ENCODE measurements at places on chromosomes 7 and 10.
A peak's percentile ranks its signal among the peaks of the same experiment; 100 is the strongest.

DNA sequence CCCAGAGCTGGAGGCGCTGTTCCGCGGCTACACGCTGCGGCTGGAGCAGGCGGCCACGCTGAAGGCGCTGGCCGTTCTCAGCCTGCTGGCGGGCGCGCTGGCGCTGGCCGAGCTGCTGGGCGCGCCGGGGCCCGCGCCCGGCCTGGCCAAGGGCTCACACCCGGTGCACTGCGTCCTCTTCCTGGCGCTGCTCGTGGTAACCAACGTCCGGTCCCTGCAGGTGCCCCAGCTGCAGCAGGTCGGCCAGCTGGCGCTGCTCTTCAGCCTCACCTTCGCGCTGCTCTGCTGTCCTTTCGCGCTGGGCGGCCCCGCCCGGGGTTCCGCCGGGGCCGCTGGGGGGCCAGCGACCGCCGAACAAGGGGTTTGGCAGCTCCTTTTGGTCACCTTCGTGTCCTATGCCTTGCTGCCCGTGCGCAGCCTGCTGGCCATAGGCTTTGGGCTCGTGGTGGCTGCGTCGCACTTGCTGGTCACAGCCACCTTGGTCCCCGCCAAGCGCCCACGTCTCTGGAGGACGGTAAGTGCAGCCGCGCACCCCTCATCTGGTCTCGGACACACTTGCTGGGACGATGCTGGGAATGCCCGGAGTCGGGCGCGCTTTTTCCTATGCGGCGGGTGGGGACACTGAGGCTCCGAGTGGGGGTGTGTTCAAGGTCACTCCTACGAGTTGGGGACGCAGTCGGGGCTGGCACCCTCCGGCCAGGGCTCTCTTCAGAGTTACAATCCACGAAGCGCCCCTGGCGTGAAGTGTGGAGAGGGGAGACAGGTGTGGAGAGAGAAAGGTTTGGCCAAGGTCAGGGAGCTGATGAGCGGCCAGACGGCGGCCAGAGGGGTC, 717 bp downstream of the ADCY1 start:
- DNase-seq: peak; percentile 79

DNA sequence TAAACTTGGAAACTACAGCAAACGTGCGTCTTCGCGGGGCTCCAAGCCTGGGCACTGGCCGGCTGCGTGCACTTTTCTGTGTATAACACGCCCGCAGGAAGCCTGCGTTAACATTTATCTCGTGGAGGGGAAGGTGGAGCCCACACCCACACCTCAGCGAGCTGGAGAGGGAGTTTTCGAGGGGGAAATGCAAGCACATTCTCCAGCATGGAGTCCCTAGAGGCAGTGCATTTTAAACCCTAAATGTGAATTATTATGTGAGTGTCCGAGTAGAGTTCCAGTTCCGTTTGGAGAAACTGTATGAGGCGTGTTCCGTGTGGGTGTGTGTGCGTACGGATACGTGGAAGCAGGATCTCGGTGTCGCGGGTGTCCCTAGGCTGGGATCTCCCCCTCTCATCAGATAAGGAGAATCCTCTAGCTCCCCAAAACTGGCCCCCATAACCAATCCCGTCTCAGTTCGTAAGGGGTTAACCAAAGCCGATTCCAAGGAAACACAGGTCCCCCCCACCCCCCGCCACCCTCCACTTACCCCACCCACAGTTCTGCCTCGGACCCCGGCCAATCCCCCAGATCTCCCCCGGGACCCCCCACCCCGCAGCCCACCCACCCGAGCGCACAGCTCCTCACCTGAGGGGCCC, 403 bp downstream of the CDK6 start:
- DNase-seq: no peak

- DNase-seq: no peak
These were observed 43.9 kb downstream of the MRPS24 start for GRCh38 chr7:43825391-43825808.

- peak; percentile 54 for DNase-seq
These were observed 1.8 kb downstream of the RP9 start for GRCh38 chr7:33107136-33108066.

- DNase-seq: no peak
These were observed 80.8 kb downstream of the CYP26A1 start for GRCh38 chr10:93154531-93154930.

DNA sequence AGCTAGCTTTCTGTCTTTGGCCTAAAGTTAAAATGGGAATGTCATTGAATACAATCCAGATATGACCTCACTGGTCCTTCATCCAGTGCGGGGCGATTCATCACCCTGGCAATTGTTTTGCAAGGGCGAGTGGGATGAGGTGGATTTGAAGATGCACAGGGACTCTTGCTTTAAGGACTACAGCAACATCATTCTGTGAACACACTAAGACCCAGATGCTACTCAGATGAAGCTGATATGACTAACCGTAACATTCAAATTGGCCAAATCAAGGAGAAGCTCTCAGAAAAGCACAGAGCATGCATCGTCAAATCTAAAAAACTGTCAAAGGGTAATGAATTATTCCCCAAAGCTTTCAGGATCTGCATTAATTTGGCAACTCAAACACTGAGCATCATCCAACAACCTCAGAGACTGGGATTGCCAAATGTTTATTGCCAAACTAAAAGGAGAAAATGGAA, 12.8 kb downstream of the CPA1 start:
- DNase-seq: no peak

GRCh38 chr7:148588168-148588567, 2.4 kb upstream of the C7orf33 start:
- no peak for DNase-seq

DNA sequence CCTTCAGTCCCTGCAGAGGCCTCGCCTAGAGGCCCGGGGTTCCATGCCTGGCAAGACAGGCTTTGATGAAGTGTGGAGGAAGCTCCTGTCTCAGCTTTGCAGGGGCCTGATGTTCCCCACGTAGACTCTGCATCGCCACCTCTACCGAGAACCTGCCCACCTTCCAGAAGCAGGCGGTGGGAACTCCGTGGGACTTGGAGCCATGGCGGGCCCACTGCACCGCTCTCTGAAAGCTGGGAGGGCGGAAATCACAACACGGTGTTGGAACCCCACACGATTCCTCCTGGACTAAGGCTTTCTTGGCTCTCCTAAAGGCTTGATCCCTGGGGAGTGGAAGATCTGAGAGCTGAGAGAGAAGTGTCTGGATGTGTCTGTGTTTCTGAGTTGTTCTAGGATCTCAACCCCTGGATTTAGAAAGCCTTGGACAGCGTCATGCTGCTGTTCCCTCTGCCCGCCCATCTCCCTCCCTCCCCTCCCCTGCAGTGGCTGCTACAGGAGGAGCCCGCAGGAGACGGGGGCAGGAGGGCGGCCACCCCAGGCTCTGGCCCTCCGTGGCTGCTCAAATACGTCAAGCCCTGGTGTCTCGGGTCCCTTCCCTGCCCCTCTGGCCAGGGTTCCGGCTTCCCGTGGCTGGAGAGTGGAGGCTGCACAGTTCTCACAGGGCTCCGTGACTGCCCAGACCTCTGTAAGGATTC, 79.7 kb downstream of the VIPR2 start:
- DNase-seq: no peak

GRCh38 chr7:95963446-95963990, 191.2 kb downstream of the DYNC1I1 start:
- no peak for DNase-seq

DNA sequence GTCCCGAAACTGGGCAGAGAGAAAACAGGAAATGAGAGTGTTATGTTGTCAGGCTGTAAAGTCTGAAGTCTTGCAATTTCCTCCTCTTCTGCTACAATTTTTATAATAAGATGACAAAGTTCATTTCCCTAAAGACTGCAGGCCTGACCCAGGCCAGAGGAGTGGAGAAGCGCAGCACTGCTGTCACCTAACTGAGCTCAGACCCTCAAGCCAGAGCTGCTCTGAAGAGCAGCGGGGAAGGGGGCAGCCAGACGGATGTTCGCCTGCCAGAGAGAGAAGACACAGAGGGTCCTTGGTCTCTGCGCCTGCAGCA, 12.6 kb upstream of the AOAH start:
- DNase-seq: no peak

- DNase-seq: no peak
These were observed 31.4 kb downstream of the LRMDA start for GRCh38 chr10:75462865-75463264.

DNA sequence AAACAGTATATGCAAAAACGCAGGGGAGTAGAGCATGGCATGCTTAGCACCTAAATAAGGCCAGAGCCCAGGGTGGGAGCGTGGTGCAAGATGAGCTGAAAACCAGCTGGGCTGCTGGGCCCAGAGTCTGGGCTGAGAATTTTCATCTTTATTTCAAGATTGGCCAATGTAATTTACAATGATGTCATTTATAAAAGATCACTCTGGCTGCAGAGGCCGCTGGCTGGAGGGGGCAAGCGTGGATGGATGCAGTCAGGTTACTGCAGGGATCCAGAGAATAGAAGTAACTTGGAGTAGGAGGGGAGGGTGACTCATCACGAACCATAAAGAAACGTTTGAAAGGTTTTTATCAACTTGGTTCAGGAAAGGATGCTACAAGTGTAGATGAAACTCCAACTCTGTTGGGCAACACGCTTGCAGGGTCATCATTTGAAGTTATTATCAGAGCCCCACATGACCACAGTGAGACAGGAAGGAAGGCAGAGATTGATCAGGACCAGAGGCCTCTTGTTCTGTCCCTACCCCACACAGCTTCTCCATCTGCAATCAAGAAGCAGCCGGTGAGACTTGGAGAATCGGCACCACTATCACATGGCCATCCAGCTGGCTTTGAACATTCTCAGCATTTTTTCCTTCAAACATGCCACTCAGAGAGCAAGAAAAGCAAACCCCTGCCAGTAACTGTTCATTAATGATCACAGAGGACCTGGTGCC, 49.2 kb downstream of the ODAD2 start:
- no peak for DNase-seq

- peak; percentile 23 for DNase-seq
These were observed 83.7 kb downstream of the KIF20B start for GRCh38 chr10:89785095-89785494.

DNA sequence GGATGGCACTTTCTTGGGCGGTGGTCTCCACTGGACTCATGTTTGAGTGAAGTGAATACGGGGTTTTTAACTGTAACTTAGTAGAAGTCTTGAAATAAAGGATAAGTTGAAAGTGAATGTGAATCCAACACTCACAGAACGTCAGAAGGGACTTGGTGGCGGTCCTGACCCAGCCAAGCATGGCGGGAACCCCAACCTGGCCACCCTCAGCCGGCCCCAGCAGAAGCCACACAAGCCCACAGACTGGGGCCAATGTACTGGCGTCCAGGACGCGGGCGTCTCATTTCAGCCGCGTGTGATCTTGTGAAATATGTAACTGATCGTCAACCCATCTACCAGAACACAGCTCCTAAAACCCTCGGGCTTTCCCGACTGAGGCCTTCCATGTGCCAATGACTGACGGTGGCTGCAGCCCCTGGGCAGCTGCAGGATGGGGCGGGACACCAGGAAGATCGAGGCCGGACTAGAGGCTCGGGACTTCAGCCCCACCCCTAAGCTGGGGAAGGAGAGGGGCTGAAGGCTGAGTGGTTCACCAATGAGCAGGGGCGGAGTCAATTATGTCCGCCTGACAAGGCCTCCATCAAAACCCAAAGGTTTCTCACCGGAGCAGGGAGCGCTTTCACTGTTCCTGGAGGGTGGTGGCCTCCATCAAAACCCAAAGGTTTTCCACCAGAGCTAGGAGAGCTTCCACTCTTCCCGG, 161.5 kb downstream of the MAD1L1 start:
- no peak for DNase-seq

DNA sequence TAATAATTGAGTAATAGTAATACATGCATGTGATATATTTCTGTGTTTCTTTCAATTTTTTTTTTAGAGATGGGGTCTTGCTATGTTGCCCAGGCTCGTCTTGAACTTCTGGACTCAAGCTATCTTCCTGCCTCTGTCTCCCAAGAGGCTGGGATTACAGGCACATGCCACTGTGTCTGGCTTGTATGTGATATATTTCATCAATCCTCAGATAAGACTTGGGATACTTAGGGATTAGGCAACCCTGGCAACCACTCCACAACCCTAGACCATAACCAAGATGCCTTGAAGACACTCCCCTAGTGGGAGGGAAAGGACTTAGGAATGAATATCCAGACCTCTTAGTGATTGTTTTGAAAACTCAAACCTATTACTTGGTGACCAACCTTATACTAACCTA, 154.8 kb downstream of the CCDC3 start:
- no peak for DNase-seq

GRCh38 chr7:115546790-115547189, 483.8 kb downstream of the TFEC start:
- DNase-seq: no peak

DNA sequence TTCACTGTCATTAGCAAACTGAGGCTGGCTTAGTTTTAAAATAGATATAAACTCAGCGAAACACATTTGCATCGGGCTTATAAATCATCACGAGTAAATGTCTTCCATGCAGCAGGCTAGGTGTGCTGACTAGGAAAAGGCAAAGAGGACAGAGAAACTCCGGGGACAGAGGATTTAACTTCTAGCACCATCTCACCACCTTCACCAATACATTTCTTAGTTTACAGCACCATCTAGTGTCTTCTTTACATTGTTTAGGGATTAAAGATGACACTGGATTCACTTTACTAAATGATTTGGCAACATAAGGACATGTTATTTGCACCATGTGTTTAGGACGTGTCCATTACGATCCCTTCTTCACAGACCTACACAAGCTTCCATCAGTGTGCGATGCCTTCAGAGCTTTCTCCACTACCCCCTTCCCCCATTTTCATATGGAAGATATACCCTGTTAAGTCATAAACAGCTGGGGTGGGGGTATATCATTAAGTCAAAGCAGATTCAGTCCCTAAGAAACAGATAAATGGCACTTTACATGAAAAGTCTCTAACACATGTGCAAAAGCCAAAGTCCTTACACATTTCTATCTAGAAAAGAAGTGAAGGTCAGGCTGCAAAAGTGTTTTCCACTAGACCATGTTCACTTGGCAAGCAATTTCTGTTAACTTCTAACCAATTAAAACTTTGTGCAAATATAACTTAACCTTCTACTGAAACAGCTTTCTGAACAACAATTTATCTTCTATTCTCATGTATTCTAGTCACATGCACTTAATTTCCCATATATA, 103.3 kb downstream of the GRB10 start:
- no peak for DNase-seq

- no peak for DNase-seq
These were observed 82.5 kb downstream of the ABLIM1 start for GRCh38 chr10:114575417-114576131.

DNA sequence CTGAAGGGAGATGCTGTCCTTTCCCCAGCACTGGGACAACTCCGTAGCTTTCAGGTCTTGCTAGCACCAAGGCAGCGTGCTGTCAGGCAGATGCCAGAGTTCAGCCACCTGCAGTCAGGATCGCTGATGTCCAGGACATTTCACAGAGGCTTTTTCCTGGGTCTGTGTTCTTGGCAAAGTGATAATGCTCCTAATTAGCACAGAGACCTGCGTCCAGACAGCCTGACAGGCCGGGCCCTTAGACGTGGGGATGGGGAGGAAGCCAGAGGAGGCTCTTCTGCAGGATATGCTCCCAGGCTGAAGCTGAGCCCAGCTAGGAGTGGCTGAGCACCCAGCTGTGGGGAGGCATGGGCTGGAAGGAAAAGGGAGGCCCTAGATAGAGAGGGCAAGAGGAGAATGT, 82.5 kb upstream of the TBX20 start:
- DNase-seq: peak; percentile 57
